NCI-H2081 (cell line): ENCODE measurements at places on chromosomes 2 and 18.

DNA sequence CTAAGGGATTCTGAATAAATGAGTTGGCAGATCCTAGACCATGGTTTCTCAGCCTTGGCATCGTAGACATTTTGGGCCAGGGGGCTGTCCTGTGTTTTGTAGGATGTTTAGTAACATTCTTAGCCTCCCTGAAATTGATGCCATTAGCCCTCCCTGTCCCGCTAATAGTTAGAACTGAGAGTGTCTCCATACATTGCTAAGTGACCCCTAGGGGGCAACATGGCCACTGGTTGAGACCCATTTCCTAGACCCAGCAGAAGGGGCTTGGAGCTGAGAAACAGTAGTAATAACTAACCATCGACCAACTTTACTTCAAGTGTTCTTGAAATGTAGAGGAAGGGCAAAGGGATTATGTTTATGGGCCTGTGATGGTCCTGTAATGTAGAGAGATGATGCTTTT, 40.8 kb downstream of the KCMF1 start:
- DNase-seq = no peak

GRCh38 chr2:181946444-181947127, 39.1 kb upstream of the PPP1R1C start:
- DNase-seq = no peak

DNA sequence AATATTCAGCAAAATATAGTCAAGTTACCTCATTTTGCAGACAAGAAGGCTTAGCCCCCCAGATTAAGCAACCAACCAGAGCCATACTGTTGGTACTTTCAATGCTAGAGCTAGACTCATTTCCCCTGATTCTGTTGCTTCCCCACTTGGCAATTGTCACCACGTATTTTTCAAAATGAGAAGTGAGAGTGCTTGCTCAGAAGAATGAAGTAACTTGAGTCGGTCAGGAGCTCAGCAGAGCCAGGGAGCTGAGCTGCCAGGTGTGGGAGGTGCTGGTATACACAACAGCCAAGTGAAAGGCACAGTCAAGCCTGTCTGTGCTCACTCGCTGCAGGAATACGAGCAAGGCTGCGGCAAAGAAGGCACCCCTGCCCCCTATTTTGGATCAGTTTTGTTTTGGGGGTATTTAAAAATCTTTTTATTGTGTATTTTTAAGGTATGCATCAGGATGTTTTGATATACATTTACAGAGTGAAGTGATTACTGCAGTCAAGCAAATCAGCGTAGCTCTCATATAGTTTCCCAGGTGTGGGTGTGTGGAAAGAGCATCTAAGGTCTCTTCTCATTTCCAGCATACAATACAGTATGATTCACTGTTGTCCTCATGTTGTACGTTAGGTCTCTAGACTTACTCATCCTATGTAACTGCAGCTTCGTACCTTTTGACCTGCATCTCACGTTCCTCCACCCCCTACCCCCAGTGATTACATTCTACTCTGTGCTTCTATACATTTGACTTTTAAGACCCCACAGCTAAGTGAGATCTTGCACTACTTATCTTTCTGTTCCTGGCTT, 62.4 kb downstream of the MRPS9 start:
- no peak for DNase-seq

DNA sequence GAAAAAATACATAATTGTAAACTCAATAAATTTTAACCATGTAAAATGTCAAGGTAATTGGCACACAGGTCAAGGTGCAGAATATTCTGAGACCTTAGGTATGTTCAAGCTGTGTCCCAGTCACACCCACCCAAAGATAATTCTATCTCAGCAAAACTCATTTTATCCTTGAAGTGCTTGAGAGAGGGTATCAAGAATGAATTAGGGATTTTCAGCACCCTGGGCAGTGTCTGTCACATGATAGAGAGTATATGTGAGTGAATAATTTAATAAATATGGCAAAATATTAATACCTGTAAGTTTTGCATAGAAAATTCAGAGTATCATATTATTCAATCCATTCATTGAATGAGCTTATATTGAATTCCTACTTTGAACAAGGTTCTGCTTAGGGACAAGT, 567.9 kb downstream of the FBXO15 start:
- no peak for DNase-seq

- no peak for DNase-seq
These were observed 14.5 kb upstream of the IL1RN start for GRCh38 chr2:113112871-113113270.

DNA sequence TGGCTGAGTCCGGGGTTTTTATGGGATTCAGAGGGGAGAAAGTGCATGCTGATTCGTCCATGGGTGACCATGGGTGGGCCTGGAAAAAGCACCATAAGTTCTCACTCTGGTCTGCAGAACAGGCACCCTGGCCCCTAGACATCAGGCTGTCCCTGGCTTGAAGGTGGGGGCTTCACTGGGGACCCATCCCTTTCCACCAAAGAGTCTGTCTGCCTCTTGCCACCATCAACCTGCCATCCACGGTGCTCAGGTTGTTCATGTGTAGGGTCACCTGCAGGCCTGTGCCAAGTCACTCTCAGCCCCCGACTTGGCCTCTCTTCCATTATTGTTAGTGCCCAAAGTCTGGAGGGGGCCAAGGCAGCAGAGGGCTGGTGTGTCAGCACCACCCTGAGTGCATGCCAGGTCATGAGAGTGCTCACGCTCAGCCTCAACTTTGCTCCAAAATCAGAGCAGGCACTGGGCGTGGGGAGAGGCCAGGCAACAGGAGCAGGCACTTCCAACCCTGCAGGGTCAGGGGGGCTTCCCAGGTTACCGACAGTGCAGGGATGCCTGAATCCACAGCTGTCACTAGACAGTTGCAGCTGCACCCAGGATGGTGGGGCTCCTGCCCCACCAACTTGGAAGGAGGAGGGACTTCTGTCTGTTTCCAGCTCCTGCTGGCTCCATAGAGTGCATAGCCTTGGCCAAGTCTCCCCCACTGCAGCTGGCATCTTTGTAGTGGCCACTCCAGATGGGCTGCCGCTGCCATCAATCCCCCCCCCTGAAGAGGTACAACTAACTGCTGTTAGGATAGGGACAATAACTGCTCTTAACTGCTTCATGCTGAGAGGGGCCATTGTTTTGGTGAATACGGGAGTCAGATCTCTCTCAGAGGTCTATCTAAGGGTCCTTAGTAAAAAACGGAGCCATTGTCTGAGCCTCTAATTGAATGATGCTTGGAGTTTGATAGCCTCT, 209.3 kb downstream of the AKAIN1 start:
- DNase-seq = no peak

- no peak for DNase-seq
These were observed 15.3 kb downstream of the CNOT11 start for GRCh38 chr2:101267671-101268656.

DNA sequence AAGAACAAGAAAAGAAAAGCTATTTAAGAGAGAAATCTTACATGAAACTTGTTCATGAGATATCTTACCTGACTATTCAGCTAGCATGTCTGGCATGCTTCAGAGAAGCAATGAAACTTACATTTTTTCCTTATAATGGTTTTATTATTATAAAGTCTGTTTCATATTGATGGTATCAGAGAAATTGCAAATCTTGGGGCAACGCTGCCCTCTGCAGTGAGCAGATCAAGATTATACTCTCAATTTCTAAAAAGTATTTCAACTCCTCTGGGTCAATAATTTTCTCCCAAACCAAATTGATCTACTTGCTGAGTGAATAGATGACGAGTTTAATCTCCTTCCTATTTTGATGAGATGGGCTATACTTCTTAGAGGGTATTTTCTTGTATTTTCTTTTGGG, 235.6 kb downstream of the NUP35 start:
- no peak for DNase-seq

DNA sequence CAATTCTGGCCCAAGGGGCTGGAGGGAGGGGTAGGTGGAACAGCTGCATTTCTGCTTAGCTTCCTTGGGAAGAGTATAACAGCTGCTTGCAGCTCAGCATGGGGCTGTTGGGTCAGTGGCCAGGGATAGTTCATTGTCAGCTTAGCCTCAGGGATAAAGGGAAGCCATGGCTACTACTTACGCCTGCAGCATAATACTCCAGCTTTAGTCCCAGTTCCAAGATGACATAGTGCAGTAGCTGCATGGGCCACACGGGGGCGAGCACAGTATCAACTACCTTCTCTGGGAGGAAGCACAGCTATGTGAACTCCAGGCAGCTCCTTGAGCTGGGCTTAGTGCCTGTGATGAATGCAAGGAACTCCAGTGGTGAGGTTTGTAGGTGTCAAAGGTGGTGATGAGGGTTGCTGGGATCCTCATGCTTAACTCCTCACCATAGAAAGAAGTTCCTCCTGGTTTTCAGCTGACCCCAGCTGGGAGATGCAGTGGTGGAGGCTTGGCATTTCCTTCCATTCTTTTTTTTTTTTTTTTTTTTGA, 35.4 kb upstream of the RHOB start:
- no peak for DNase-seq

GRCh38 chr2:151241224-151241623, 20.4 kb downstream of the RBM43 start:
- DNase-seq = no peak

DNA sequence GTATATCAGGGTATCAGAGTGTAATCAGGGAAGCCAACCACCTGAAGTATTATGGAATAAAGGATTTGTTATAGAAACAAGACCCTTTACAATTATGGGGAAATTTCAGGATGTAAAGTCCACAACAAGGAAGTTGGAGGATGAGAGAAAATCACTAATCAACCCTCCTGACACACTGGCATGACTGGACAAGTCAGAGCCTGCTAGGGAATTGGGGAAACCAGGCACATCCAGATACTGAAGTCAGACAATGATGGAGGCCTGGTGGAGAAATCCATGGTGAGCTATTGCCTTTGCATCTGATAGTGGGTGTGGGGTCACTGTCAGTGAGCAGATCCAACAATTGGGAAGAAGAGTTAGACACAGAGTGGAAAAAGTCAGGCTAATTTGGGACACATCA, 158.8 kb upstream of the FBXO11 start:
- DNase-seq = no peak

DNA sequence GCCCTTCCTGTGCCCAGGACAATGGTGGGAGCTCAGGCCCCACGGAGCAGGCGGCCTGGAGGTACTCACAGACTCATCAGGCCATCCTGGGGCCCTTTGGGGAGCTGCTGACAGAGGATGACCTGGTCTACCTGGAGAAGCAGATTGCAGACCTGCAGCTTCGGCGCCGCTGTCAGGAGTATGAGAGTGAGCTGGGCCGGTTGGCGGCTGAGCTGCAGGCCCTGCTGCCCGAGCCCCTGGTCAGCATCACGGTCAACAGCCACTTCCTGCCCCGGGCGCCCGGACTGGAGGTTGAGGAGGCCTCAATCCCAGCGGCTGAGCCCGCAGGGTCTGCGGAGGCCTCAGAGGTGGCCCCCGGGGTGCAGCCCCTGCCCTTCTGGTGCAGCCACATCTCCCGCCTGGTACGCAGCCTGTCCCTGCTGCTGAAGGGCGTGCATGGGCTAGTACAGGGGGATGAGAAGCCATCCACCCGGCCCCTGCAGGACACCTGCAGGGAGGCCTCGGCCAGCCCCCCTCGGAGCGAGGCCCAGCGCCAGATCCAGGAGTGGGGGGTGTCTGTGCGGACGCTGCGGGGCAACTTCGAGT, 8.3 kb upstream of the KLHL30 start:
- DNase-seq = no peak

DNA sequence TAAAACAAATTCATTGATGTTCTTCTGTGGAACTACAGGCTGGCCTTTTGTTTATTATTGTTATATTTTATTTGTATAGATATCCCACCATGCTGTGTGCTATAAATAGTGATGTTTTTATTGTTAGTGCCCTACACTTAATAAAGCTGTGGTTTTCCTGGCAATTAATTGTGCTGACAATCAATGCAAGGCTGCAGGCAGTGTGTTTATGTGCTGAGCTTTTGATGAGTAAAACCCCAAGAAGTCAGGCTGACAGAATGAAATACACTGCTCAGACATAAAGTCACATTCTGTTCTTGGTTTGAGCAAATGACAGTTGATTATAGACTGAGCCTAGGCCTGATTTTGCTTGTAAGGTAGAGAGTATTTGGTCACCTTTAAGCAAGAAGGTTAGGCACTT, 362.7 kb downstream of the CPS1 start:
- no peak for DNase-seq

DNA sequence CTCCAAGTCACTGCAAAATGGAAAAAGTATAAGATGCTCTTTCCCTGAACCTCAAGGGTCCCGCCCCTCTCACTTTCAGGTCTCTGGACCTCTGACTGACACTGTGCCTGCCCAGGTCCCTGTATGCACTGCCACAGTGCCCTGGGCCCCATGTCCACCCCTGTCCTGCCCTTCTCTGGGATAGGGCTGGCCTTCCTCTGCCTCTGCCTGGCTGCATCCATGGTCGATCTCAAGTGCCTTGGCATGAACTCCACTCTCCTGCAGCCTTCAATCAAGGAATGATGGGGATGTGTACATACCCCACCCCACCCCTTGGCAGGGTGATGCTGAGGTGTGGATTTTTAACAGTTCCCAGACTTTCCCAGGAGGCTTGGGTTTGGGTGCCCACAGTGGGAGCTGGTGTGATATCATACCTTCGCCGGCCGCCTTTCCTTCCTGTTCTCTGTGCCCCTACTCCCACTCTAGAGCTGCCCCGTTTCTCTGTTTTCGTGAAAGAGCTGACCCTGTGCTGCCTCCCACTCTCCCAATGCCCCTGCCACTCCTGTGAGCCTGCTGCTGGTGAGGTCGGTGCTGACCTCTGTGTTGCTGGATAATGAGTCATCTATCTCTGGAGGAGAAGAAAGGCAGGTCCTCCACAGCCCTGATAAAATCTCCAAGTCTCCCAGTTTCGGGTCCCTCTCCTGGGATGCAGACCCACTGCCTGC, 18.9 kb downstream of the PTPN18 start:
- DNase-seq = no peak

- no peak for DNase-seq
These were observed 18.7 kb downstream of the CASP8 start for GRCh38 chr2:201279079-201279478.

DNA sequence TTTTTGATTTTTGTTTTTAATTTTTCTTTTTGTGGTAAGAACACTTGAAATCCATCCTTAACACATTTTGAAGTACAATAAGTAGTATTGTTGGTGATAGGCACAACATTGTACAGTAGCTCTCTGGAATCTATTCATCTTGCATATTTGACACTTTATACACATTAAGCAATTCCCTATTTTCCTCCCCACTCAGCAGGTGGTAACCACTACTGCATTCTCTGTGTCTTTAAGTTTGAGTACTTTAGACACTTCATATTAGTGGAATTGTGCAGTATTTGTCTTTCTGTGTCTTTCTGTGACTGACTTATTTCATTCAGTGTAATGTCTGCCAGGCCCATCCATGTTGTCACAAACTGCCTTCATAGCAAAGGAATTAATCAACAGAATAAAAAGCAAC, 471.7 kb upstream of the CDH20 start:
- DNase-seq = no peak

GRCh38 chr2:218485986-218486667, 67.2 kb downstream of the VIL1 start:
- no peak for DNase-seq

DNA sequence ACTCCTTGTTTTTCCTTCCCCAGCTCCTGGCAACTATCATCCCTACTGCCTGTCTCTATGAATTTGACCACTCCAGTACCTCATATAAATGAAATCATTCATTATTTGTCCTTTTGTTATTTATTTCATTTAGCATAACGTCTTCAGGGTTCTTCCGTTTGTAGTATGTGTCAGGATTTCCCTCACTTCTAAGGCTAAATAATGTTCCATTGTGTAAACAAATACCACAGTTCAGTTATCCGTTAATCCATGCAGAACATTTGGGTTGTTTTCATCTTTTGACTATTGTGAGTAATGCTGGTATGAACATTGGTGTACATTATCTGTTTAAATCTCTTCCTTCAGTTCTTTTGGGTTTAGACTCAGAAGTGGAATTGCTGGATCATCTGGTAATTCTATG, 18.8 kb downstream of the DYNC2LI1 start:
- no peak for DNase-seq
